ENCODE measurements at places on chromosomes 5 and 9. TPM values are rescaled to one million over a fixed set of nuclear protein-coding genes. Genes with fewer than 3 reads are reported as not detected.

The PCDHGA7 gene
- 2.7 TPM for polyA plus RNA-seq

- DNase-seq = no peak
Observed at GRCh38 chr9:97711223-97711626, 14.1 kb upstream of the XPA start.

DNA sequence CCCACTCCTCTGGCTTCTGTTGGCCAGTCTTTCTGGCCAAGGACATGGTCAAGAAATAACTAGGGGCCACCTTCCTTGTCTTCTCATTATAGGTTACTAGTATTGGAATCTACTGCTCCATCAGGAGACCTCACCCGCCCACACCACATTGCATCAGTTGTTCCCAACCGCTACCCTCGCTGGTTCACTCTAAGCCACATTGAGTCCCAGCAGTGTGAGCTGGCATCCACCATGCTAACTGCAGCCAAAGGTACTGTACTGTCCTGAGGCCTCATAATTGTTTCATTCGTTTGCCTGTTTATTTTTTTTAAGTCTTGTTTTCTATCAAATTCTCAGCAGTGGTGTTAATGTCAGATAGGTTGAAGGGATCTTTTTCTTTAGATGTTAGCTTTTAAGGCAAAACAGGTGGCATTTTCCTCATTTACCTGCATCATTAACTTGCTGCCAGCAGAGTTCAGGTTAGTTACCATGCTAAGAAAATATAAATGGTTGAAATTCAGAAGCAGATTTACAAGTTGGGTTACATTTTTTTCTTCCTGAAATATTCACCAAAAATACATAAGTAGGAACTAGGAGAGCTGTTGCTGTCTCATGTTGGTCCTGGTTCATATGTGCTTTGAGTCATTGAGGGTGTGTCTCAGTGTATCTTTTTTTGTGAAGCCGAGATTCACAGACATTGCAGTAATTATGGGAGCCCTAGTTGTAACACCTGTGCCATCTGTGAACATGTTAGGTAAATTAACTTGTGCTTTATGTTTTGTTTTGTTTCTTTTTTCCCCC is 206.9 kb downstream of the ZSWIM6 start:
- no peak for DNase-seq

The CDC20B gene
- polyA plus RNA-seq = not detected

The DCP2 gene
- 18.4 TPM for polyA plus RNA-seq

- DNase-seq = no peak
Observed at GRCh38 chr5:56060276-56061110, 65.7 kb upstream of the IL6ST start.

DNA sequence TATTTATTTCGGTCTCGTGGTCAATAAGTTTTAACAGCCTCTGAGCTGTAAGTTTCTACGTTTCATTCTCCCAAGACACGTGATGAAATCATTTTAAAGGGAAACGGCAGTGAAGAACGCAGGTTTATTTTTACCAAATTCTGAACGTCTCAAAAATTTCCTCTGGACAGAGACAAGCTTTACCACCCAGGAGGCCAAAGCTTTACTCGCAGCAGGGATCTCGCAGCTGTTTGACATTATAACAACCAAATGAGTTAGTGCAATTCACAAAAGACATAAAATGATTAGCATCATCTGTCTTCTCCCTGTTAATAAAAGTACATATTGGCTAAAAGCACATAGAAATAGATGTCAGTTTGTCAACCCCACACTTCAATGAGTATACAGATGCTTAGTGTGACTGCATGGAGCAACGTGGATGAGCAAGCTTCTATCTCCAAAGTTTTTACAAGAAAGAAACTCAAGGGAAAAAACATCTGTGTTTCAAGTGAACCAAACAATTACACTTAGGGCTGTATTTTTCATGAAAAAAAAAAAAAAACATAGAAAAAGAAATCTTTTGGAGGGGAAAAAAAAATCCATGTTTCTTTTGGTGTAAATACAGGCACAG is 2.5 kb downstream of the SEMA5A start:
- no peak for DNase-seq

DNA sequence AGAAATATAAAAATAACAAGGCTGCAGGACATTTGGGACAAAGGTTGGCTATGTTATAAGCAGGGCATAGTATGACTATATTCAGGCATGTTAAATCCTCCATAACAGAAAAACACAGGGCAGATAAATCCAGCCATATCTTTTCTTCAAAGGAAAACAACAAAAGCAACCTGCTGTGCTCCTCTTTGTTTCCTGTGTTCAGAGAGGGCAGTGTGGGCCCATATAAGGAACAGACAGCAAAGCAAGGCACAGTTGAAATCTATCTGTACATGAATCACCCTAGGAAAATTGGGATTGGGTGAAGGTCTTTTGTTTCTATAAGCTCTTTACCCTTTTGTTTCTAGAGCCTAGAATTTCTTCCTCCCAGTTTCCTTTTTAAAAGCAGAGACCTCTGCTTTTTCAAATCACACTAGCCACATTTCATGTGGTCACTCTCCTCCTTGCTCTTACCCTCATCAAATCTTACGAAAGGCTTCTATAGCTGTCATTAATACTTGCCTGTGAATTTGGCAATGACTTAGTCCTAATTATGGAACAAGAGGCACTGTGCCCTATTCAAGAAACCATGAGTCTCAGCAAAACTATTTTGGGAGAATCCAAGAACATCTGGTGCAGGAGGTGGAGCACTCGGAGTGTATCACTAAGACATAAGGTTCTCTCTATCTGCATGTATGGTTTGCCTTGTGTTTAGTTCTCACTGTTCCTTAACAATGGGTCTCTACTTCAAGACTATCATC is 1.8 kb downstream of the GZMA start:
- no peak for DNase-seq

- DNase-seq = no peak
Observed at GRCh38 chr9:101626295-101626694, 31.5 kb upstream of the PPP3R2 start.

- DNase-seq = no peak
Observed at GRCh38 chr5:105616599-105616998, 2054.0 kb upstream of the NUDT12 start.

- no peak for DNase-seq
Observed at GRCh38 chr9:21684831-21685362, 117.5 kb upstream of the MTAP start.

The MEF2C gene
- 2.0 TPM for polyA plus RNA-seq

All from AG04450 (cell line).